Activated CD8-positive, alpha-beta T cell treated with anti-CD3 and anti-CD28 coated beads, Interleukin-2, amount 10 ng/mL, durations not matched to agents 7 days and 5 days (primary cell): ENCODE measurements at places on chromosomes 4 and X. TPM values are rescaled to one million over a fixed set of nuclear protein-coding genes. Genes with fewer than 3 reads are reported as not detected.

GRCh38 chr4:73406548-73406875, 2.4 kb downstream of the ALB start:
- no peak for DNase-seq

- no peak for DNase-seq
Measured at GRCh38 chr4:174192943-174193342, 90.5 kb downstream of the FBXO8 start.

DNA sequence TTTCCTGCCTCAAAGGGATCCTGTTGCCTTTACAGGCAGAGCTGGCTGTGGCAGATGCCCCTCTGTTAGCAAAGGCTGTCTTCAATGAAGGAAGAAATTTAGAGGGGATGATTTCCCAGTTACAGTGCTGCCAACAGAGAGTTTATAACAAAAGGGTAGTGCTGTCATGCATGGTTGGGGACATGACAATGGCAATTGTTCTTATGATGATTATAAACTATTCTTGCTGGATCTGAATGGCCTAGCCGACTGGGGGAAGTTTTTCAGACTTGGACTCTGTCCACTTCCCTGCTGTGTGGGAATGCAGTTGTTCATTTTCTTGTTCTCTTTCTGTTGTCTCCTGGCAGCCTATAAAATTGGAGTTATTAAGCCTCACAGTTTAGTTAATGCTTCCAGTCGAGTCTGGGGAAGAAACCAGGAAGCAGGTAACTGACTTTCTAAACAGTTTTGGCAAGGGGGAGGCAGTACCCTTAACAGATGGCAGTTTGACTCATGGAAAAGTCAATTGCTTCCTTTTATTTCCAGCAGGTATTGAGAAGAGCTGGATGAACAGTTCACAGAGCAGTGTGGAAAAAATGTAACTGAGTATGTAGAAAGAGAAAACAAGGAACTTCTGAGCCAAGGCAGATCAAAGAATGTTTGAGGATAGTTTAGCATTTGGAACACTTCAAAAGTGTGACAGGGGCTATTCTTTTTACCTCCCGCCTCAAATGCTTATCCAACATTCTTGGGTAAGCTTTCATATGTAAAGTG, 582.6 kb downstream of the RAPGEF2 start:
- DNase-seq = no peak

The SPCS3 gene
- total RNA-seq = 178 TPM

- DNase-seq = no peak
Measured at GRCh38 chr4:108751321-108751720, 11.5 kb downstream of the ETNPPL start.

- DNase-seq = no peak
Measured at GRCh38 chrX:50072110-50072509, 128.7 kb downstream of the AKAP4 start.

DNA sequence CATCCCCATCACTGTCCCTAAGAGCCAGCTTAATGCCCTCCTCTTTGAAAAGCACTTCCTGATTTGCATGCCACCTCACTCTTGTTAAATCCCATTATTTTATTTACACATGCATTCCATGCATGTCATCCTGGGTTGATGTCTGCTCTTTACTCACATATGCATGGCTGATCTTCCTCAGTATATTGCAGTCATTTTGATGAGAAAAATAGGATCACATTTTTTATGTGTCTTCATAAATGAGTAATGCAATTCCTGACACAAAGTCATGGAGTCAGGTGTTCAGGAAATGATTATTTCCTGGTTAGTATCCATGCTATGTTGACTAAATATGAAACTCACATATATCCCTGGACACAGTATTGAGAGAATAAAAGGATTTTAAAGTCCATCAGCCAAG, 204.7 kb downstream of the SLIT2 start:
- no peak for DNase-seq

DNA sequence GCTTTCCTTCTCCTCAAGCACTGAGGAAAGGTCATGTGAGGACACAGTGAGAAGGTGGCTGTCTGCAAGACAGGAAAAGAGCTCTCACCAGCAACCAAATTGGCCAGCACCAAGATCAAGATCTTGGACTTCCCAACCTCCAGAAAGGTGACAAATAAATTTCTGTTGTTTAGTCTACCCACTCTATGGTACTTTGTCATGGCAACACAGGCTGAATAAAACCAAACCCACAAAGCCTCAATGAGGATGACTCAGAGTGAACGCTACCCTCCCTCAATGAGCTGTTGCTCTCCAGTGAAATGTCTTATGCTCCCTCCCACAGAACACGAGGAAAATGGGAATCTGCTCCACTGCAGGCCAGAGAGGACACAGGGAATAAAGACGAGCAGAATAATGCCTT, 244.1 kb downstream of the RAB28 start:
- no peak for DNase-seq

DNA sequence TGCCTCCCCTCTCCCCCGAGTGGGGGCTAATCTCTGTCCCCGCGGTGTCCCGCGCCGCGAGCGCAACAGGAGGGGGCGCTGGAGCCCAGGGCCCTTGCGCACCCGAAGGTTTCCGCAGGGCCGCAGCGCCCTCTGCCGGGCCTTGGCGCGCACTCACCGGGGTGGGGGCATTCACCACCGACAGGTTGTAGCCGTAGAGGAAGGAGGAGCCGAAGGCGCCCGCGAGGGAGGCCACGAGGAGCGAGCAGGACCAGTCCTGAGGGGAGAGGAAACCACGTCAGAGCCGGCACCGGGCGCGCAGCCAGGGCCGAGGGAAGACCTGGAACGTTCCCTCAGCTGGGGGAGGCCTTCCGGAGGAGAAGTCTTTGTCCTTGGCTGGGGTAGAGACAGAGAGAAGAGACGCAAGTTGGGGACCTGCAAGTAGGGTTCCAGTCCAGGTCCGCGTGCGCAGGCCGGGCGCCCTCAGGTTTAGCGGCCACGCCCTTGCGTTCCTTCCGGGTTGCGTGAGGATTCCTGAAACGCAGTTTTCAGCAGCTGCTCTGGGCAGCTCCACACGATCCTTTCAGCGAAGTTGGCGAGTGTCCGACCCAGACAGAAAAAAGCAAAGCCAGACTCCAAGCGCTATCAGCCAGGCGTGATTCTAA, 2.4 kb downstream of the SLC2A9 start:
- DNase-seq = peak; percentile 96

DNA sequence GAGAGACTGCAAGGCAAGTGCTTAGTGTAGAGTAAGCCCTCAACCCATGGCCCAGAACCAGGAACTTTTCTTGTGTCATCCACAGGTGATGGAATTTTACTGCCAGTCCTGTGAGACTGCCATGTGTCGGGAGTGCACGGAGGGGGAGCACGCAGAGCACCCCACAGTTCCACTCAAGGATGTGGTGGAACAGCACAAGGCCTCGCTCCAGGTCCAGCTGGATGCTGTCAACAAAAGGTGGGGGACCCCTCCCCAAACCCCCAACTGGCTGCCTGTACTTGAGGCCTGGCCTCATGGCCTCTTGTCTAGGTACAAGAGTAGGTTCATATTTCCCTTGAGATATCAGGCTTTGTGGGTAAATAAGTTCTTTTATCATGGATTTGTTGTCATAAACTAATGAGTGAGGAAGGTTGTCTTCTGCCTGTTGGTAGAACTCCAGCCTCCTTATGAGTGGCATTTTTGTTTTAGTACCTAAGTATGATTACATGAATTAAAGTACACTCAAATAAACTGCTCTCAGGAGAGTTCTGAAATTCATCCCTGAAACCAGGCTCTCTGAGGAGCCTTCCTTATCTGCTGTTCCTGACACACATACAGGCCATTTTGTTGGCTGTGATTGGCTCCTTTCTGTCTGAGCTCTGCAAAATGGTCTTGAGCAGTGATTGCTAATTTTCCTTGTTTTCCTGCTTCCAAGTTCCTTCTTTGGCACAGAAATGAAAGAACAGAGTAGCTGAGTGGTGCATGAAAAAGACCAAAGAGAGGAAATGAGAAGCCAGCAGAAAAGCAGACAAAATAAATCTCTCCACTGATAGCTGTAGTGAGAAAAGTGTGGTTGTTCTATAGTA, 51.4 kb upstream of the MND1 start:
- no peak for DNase-seq

The ENPEP gene
- total RNA-seq = 0.53 TPM

- no peak for DNase-seq
Measured at GRCh38 chr4:156291317-156291716, 337.7 kb upstream of the CTSO start.

DNA sequence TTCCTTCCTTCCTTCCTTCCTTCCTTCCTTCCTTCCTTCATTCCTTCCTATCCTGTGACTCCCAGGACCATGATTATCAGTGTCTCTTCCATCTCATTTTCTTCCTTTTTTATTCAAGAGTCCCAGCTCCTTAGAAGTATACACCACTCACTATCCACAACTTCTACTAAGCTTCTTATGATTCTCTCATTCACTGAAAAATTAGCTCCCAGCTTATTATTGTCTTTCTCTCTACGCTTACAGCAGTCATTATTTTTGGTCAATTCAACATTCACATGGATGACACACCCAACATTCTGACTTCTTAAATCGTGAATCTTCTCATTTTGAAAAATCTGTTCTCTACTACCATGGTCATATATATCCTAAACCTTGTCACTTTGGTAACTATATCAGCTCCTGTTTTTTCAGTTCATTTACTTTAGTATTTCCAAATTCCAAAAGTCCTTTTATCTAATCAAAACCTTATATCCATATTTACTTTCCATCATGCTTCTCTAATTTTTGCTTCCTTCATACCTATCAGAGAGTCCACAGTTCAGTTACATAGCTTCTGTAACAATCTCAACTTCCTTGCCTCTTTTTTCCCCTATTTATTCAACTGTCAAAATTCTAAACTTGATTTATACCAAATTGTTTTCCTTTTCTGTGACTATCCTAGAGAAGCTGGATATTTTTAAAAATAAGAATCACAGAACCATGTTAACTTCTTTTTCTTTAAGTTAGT, 677.5 kb downstream of the RAPGEF2 start:
- no peak for DNase-seq

The WFS1 gene
- 1.3 TPM for total RNA-seq

DNA sequence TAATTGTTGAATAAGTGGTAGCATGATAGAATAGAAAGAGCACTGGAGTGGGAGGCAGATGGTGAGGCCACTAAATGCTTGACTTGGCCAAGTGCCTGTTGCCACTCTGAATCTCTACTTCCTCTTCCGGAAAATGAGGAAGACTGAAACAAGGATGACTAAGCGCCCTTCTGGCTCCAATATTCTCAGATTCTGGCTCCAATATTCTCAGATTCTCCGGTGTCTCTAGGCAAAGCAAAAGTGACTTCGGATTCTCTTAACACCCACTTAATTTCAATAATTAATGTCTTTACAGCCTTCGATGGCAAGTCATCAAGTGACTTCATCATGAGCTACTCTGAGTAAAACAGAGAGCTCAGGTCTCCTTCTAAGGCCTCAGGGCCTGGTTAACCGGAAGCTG, 402.2 kb upstream of the FGF13 start:
- no peak for DNase-seq

- no peak for DNase-seq
Measured at GRCh38 chr4:27057053-27057452, 196.4 kb downstream of the STIM2 start.

DNA sequence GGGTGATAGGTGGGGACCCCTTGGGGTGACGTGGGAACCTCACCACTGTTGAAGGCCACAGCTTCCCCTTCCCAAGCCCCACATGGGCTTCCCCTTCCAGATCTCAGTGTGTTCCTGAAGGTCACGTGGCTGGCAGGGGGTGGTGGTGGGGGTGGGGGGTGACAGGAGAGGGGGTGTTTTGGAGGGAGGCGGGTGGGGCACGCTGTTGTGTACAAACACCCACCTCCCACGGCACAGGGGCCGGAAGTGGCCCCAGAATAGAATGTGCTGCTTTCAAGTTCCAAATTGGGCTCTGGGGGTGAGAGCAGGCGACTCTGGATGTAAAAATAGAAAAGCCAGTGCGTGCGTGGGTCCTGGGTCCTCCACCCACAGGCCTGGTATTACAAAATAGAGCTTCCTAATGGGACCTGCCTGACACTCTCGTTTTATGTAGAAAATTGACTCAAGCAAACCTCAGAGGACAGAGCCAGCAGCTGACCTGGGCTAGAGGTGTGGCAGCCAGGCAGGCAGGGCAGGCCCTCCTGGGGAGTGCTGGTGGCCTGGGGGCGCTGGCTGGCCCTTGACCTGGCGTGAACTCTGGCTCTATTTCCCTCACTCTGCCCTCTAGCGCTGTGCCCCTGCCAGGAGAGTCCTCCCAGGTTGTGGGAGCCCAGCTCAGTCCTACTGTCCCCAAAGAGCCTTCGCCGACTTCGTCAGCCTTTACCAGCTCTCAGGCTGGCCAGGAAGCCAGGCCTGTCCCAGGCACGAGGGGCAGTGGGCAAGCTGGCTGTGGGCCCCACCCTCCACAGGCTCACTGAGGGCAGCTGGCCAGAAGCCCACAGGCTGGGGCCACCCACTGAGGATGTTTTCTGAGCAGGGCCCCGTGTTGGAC, 5.4 kb upstream of the SH3BP2 start:
- peak; percentile 62 for DNase-seq

GRCh38 chr4:180828455-180829018, 1414.7 kb upstream of the TENM3 start:
- no peak for DNase-seq
